ENCODE measurements at places on chromosomes 7 and 10.

DNA sequence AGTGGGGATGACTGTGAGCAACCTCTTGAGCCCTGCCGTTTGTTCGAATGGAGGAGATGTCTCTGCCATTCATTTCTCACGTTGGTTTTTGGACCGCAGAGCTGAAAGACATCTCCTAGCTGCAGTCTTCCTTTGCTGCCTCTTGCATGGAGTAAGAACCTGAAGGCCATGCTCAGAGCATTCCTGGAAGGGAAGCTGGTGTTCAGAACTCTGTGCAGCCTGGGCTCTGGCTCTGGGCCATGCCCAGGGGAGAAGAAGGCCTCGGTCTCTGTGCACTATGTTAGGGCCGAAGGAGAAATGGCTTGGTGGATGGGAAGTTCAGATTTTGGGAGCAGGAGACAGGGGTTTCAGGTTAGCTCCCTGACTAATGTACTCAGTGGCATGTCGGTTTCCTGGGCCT lies 22.9 kb downstream of the SFTPD start:
- no peak for DNase-seq

DNA sequence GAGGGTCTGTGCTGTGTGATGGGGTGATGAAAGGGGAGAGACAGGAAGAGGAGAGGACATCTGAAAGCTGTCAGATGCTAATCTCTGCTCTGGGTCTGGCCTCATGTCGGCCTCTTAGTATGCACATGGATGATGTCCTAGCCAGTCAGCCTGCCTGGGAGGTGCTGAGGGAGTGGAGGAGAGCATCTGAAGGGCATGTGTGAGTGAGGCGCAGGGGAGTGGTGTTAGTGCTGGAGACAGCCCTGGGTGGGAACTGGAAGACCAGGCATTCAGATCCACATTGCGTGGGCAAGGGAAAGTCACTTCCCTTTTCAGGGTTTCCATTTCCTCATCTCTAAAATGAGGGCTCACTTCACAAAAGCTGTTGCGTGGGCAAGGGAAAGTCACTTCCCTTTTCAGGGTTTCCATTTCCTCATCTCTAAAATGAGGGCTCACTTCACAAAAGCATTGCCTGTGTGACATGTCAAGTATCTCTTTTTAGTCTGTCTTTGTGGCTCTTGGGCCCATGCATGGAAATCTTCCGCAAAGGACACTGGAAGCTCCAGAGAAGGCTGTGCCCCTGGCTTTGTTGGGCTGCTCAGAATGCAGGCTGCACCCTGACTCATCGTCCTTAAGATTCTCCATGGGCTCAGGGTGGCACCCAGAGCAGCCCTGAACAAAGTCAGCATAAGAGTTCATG lies 10.0 kb downstream of the SFTPD start:
- no peak for DNase-seq

GRCh38 chr7:4144172-4144701 lies 537.9 kb upstream of the FOXK1 start:
- DNase-seq, result no peak

DNA sequence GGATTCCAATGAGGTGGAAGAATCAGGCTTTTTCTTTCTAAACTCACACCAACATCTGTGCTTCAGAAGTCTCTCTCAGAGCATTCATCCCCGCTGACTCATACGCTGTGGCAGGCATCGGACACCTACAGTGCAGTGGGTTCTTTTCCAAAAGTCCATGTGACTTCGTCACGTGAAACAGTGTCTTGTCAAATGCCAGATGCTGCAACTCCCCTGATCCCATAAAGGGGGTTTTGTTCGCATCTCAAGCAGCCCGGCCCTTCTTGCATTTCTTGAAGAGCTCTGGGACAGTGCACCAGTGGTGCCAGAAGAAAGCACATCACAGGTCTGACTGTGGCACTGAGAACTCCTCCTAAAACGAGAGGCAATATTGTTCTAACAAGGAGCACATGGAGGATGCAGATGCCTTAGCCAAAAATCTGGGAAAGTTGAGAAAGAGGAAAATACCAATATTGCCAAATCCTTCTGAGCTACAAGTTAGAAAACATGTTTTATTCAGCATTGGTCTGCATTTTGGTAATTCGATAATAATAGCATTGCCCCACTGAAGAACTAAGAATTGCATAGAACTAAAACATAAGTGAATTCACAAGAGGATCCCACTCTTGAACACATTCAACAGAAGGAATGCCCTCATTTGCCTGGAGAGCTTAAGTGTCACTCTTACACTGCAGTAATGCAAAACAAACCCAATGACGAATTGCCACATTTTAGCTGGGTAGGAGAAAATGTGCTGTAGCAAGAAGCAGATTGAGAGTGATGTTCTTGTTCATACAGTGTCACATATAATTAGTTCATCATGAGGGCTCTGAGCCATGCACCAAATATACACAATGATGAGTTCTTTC lies 204.4 kb downstream of the CXCL12 start:
- DNase-seq, result no peak

DNA sequence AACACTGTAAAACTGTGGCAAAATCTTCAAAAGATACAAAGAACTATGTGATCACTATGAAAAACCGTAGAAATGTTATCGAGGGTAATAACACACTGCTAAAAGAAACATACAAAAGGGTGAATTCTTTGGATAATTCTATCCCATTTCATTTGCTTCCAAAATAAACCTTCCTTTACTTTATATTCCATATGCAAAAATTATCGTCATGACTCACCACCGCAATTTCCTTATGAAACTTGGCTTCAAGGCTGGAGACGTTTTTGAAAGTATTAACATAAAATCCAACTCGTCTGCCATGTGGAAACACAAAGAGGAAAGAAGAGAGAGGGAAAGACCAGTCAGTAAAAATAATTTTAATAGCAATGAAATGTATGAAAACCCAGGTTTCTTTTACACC lies 165.2 kb downstream of the AMPH start:
- no peak for DNase-seq

DNA sequence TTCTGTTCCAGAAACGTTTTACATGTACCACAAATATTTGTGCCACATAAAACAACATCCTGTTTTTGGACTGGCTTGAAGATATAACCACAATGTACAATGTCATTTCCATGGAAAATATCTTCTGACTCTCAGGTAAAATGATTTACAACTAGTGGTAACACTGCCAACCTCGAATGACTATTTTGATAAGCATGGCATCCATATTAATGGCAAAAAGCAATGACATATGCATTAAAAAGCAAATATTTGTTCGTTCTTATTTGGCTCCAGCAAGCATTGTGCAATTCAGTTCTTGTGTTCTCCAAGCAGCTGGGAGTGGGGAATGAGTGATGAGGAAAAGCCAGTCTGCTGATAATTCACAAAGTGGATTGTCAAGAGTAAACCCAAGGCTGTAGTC lies 289.0 kb downstream of the PLXDC2 start:
- no peak for DNase-seq
